ENCODE measurements at places on chromosomes 6 and 20. TPM values are rescaled to one million over a fixed set of nuclear protein-coding genes. Genes with fewer than 3 reads are reported as not detected.

DNA sequence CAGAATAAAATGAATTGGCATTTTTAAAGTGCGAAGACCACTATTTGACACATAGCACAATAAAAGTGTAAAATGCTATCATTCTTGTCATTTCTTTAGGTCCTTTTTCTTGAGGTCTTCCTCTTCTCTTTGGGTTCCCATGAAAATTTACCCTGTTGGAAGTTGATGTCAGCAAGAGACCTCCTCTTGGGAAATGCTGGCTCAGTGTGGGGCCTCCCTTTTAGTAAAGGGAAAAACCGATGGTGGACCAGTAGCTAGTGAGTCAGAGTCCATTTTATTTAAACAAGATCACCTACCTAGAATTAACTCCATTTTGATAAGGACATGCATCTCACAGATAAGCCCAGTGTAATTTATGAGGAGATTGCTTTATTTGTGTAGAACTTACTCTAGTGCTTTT lies 37.7 kb upstream of the HLA-C start:
- no peak for ATAC-seq

DNA sequence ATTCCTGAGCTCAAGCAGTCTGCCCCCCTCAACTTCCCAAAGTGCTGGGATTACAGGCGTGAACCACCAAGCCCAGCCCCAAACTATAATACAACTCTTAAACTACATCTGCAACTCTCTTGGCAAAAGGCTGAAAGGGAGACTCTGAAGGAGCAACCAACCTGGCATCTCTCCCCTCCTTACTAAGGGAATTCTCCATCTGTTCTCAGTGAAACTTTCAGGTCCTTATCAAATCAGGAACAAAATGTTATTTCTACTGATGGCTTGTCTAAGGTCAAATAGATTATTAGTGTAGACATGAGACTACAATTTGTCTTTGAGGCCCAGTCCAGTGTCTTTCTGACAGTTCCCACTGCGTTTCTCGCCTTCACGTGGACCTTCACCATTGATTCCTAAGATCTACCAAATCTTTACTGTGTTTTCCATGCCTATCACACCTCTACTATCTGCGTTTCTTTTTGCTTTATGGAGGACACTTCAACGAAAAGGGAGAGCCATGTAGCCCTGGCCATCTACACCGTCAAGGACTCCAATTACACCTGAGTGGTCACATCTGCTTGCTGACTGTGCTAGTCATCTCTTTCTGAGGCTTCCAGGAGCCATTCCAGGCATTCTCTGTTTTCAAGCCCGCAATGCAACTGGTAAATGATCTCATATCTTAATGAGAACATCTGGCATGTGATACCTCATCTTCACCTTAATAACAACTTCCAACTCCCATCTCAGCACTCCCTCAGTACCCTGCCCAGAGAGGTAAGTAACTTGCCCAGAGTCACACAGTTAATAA lies 405.7 kb upstream of the CITED2 start:
- no peak for ATAC-seq

DNA sequence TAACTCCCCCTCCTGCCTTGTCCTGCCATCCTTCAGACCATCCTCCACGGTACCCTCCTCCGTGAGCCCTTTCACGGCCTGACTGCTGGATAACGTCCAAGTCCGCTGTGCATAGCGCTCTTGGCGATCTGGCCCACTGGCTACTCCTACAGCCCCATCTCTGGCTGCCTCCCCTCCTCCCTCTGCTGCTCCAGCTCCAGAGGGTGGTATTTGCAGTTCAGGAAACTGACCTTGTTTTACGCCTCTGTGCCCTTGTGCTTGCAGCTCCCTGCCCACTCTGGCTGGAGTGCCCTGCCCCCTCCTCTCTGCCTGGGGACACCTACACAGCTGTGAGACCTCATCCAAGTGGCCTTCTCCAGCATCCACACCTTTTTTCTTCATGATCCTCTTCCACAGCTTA lies 6.5 kb upstream of the RREB1 start:
- no peak for ATAC-seq

DNA sequence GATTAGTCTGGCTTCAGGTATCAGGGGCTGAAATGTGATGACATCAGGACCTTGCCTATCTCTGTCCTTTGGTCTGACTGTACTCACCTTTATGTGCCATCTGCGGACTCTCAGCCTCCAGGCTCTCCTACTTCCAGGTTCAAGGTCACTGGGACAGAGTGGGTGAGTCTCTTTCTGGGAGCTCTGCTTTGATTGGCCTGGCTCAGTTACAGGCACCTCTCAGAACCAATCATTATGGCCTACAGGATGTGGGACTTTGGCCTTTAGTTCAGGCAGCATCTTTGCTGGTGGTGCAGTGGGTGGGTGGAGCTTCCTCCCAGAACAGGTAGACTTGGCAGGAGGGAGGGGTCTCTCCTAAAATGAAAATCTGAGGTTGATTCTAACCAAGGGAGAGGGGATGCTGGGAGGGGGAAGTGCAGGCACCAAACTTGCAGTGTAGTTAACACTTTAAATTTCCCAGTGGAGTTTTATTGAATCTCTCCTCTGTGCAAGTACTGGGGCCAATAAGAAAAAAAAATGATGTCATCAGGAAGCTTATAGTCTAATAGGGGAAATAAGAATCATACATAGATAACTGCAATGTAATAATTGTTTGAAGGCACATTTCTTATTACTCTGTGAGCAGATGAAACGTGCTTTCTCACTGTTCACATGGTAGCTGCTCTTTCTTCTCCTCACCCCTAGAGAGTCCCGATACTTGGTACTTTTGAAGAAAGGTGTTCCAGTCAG lies 53.4 kb downstream of the SLC24A3 start:
- ATAC-seq: no peak

DNA sequence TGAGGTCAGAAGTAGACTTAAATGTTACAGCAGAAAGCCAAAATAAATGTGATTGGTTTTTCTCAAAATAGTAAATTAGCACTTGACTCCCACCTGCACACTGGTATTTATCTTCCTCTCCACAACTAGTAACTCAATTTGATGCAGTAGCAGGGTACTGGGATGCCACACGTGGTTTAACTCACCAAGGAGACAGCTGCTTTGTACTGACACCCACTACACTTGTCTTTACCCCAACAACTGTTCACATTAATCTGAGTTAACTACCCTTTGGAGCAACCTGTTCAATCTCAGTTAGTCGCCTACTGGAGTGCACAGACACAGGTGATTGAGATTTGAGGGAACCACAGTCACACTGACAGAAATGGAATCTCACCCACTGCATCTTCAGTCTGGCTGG lies 242.1 kb downstream of the PRKN start:
- no peak for ATAC-seq

- no peak for ATAC-seq
These were observed 43.7 kb upstream of the VSX1 start for GRCh38 chr20:25125636-25126035.

GRCh38 chr6:33613795-33614168 lies 7.3 kb upstream of the ITPR3 start:
- peak; percentile 62 for ATAC-seq

- ATAC-seq: peak; percentile 98
These were observed 98.3 kb downstream of the HAO1 start for GRCh38 chr20:7841971-7842310.

- ATAC-seq: no peak
These were observed 17.2 kb downstream of the GDAP1L1 start for GRCh38 chr20:44264287-44264686.

Gene HLA-DOB
- 0.52 TPM for total RNA-seq

Gene ADGRF4
- total RNA-seq: 13.6 TPM

Gene SRMS
- total RNA-seq: 0.44 TPM

Gene WFDC10B
- total RNA-seq: not detected

Measured in esophagus mucosa (tissue), 1 donor.